ENCODE measurements at places on chromosomes 11 and 22.

DNA sequence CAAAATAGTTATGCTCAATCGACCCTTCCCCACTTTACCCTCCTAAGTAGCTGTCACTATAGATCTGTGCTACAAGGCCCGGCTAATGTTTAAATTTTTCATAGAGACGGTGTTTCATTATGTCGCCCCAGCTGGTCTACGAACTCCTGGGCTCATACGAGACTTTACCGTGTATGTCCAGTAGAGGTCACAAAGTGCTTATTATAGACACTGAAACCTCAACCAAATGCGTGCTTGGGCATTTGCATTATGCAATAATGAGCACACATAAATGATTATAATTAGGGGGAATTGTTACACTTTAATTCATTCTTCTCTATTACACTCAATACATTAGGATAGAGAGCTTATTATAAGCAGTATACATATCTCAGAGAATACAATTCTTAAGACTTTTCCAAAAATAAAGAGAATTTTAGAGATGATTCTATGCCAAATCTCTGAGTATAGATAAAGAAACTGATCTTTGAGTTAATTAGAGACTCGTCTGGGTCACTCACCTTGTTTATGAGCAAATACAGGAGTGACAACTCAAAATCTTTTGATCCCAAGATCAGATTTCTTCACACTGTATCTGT is 12.5 kb upstream of the MRPL16 start:
- peak; percentile 85 for DNase-seq

DNA sequence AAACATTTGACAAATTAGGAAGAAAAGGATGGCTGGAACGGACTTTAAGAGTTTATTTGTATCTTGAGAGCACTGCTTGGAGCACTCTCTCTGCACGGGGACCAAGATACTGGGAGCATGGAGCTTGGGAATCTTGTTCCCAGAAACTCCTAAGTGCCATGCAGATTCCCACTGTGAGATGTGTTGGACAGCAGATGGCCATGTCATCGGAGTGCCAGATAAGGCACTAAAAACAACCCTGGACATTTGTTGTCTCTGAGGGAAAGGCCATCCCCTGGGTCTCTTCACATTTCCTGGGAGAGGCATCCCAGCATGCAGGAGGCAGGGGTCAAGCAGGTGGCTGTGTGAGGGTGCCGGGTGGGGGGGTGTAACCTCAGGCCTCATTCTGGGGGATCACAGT is 2.9 kb downstream of the KIRREL3 start:
- DNase-seq, result no peak

GRCh38 chr11:105937331-105937730 is 84.7 kb downstream of the MSANTD4 start:
- DNase-seq, result no peak

DNA sequence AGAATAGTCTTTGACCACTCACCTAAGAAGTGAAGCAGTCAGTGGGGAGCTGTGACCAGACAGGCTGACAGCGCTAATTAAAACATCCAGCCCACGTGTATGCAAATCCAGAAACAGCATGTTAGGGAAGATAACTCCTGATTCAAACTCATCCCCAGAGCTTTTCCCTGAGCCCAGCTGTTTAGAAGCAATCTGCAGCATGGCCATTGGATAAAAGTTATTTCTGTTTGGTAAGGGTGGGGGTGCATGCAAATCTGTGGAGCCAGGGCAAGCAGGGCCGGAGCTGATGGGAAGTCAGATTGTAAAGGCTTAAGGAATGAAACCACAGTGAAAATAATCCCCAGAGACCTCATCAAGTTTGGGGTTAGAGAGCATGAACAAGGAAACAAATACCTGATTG is 247.9 kb upstream of the KIRREL3 start:
- DNase-seq, result no peak

GRCh38 chr11:33722590-33723234 is 13.5 kb downstream of the CD59 start:
- DNase-seq, result peak; percentile 77

GRCh38 chr11:123428116-123428715 is 1.9 kb upstream of the GRAMD1B start:
- no peak for DNase-seq

DNA sequence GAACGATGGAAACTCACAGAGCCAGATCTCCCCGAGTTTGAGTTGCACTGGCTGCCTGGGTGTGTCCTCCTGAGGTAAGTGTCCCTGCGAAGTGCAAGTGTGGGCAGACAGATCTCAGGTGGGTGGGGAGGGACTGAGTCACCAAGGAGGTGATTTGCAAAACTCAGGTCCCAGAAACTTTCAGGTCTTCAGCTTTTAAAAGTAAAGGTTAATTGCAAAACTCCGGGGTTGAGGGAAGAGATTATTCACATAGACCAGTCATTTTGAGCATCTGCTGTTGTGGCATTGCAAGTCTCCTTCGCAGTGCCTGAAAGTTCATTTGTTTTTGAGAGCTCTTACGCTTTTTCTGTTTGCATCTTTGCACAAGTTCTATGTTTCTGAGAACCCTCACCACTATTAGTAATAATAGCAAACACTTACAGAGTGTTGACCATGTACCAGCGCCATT is 7.1 kb downstream of the CD44 start:
- DNase-seq, result no peak

DNA sequence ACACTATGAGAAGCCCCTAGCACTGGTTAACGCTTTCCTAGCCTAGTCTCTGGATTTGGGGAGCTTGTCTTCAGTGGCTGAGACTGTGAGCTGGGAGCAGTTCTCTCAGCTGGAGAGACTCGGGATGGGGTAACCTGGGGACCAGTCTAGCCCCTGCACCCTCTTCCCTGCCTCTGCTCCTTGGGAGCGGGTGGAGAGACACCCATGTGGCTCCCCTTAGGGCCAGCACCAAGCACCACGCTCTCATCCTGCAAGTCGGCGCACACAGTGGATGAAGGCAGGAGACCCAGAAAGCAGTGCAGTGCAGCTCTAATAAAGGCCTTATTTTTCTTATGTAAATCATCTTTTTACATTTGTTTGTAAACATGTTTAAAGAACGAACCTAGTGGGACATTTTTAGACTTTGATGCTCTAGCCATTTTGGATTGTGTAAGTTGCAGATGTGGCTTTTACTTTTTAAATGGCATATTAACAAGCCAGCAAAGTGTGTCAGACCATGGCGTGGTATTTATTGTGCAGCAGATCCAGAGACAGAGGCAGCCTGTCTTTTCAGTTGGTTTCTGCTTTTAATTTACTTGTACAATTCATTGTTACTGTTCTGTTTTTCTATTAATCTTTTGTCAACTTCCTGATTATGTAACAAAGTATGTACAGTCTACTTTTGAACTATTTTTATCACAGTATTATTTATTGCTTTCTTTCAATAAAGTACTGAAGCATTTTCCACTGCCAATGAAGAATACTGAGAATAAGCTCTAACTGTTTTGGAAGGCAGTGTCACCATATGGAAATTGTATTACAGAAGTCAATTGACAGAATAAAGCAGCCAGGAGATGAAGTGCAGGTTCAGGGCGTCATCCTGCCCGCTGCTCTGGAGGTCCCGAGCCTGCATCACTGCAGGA is 14.4 kb upstream of the CTTN start:
- no peak for DNase-seq

DNA sequence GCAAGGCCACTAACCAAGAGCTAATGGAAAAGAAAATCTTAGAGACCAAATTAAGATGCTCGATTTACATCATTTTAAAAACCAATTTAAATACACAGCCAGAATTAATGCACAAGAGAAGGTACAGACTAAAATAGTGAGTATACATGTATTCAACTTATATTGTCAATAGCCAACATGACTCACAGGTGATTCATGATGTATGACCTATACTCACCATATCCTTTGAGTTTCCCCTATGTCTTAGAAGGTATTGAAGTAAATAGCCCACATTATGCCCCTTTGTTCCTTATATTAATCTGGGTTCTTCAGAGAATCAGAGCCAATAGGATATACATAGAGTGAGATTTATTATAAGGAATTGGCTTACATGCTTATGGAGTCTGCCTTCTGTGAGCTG is 97.5 kb upstream of the ANO3 start:
- DNase-seq, result no peak

GRCh38 chr11:111963931-111964340 is 26.8 kb downstream of the DIXDC1 start:
- DNase-seq, result no peak

DNA sequence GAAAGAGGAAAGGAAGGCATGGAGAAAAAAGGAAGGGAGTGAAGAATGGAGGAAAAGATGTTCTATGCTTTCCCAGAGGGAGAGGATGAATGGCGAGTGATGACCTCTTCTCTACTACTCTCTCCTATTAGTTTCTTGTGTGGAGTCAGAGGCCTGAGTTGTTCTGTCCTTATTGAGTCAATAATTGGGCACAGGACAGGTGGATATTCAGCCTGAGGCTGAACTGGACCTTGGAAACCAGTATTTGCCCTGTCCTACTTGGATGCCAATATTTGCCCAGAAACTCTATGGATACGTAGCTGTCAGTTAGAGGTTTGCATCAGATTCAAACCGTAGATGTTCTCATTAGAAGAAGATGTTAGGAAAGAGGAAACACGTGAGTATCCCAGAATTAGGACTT is 17.6 kb upstream of the SWAP70 start:
- DNase-seq, result peak; percentile 36

- DNase-seq, result no peak
These were observed 68.3 kb downstream of the DDIAS start for GRCh38 chr11:82969811-82970210.

DNA sequence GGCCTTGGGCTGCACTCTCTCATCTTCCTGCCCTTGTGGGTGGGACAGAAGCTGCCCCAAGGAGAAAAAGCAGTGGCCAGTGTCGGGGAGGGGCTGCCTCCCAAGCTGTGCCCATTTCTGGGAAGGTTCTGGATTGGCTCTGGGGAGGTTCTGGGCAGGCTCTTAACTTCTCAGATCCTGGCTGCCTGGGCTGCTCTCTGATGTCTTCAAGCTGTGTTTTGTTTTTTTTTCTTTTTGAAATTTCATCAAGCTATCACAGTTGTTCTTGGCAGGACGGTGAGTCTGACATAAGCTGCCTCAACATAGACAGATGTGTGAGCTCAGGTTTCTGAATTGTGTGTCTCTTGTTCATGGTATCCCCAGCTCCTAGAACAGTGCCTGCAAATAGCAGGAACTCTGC is 1032.0 kb downstream of the BRD1 start:
- no peak for DNase-seq

DNA sequence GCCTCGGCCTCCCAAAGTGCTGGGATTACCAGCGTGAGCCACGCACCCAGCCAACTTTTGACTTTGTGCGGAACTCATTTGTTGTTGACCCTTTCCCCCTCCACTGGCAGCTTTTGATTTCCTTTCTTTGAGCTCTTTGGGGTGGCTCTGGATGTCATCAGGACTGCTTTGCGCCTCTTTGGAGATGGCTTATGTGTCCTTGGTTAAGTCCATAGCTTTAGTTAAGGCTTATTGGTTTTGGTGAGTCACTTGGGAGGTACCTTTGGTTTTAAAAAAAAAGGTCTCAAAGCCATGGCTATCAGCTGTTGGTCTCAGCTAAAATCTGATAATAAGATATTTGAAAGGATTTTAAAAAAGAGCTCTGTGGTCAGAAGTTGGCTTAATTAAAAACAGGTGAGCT is 5.1 kb upstream of the ARSA start:
- no peak for DNase-seq

- no peak for DNase-seq
These were observed 91.7 kb downstream of the BRD1 start for GRCh38 chr22:49735901-49736421.

- DNase-seq, result no peak
These were observed 185.0 kb downstream of the NELL1 start for GRCh38 chr11:20854215-20854955.

Data from suppressor macrophage (primary cell).